Esophagus squamous epithelium (tissue), 5 donors: ENCODE measurements at places on chromosomes 6 and 20.

- no peak overlapping the region for H3K4me3 ChIP-seq
- H3K36me3 ChIP-seq: no peaks in the 10 kb centered on the region
- no peak overlapping the region for H3K27ac ChIP-seq
- no peak for DNase-seq
- no peaks in the 10 kb centered on the region for H3K27me3 ChIP-seq
Observed at GRCh38 chr6:133184798-133185372, 56.3 kb upstream of the EYA4 start.

- H3K4me3 ChIP-seq: no peak overlapping the region
- H3K27ac ChIP-seq: no peak overlapping the region
- DNase-seq: no peak
- H3K4me1 ChIP-seq: no peaks in the 10 kb centered on the region
- H3K27me3 ChIP-seq: no peaks in the 10 kb centered on the region
Observed at GRCh38 chr6:88536071-88536625, 370.0 kb upstream of the CNR1 start.

DNA sequence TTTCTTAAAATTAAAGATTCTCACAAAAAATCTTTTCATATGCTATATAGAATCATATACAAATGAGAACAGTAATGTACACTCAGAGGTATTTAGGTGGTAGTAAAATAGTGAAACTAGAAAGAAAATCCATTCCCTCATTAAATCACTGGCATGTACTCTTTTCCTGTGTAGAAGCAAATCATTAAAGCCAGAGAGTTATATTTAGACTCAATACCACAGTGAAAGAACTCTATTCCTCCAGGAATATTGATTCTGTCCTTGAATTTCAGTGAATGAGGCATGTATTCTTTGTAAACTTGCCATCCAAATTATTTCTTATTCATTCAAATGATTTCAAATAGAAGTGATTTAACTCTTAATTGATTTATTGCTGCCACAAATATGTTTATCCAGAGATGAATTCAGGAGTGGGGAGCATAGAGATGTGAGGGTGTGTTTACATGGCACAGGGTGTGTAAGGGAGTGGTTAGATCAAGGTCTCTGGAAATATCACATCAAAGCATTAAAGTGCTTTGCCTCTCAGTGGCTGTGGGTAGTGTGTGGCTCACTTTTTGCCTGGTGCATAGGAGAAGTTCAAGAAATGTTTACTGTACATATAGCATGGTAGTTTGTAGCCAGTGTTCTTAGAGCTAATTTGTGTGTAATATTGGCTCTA lies 141.2 kb downstream of the FAM83B start:
- no peaks in the 10 kb centered on the region for H3K36me3 ChIP-seq
- H3K27me3 ChIP-seq: no peaks in the 10 kb centered on the region
- DNase-seq: no peak
- no peak overlapping the region for H3K4me3 ChIP-seq
- no peaks in the 10 kb centered on the region for H3K4me1 ChIP-seq

GRCh38 chr20:49219924-49220831 lies 962 bp downstream of the DDX27 start:
- DNase-seq: no peak
- peak overlapping the region; percentile 81 for H3K4me3 ChIP-seq
- no peaks in the 10 kb centered on the region for H3K27me3 ChIP-seq

- no peak overlapping the region for H3K4me3 ChIP-seq
- no peaks in the 10 kb centered on the region for H3K36me3 ChIP-seq
- no peak for DNase-seq
- H3K27me3 ChIP-seq: no peaks in the 10 kb centered on the region
- H3K4me1 ChIP-seq: peaks cover 6% of the 10 kb centered on the region
Observed at GRCh38 chr6:24936641-24937317, 1.0 kb upstream of the RIPOR2 start.

- no peaks in the 10 kb centered on the region for H3K36me3 ChIP-seq
- no peaks in the 10 kb centered on the region for H3K4me1 ChIP-seq
- no peaks in the 10 kb centered on the region for H3K27me3 ChIP-seq
- peak overlapping the region; percentile 56 for H3K27ac ChIP-seq
Observed at GRCh38 chr6:99334526-99335127, 14.8 kb downstream of the FAXC start.

DNA sequence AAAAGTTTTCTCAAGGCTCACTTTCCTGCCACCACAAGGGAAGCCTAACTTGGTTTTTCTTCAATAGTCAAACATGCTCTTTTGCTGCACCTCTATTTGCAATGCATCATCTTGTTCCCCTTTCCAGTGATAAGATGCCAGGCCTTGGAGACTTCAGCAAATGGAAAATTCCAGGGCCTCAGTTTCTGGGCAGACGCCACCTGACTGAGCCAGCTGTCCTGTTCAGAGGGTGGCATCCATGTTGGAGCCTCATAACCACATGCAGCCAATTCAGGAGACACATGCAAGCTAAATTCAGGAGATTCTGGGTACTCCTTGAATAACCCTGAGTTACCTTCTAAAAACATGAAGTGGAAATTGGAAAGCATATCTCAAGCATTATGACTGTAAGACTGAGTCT lies 285.6 kb upstream of the RNF24 start:
- H3K36me3 ChIP-seq: no peaks in the 10 kb centered on the region
- no peak for DNase-seq
- peaks cover 6% of the 10 kb centered on the region for H3K4me1 ChIP-seq
- no peak overlapping the region for H3K4me3 ChIP-seq

DNA sequence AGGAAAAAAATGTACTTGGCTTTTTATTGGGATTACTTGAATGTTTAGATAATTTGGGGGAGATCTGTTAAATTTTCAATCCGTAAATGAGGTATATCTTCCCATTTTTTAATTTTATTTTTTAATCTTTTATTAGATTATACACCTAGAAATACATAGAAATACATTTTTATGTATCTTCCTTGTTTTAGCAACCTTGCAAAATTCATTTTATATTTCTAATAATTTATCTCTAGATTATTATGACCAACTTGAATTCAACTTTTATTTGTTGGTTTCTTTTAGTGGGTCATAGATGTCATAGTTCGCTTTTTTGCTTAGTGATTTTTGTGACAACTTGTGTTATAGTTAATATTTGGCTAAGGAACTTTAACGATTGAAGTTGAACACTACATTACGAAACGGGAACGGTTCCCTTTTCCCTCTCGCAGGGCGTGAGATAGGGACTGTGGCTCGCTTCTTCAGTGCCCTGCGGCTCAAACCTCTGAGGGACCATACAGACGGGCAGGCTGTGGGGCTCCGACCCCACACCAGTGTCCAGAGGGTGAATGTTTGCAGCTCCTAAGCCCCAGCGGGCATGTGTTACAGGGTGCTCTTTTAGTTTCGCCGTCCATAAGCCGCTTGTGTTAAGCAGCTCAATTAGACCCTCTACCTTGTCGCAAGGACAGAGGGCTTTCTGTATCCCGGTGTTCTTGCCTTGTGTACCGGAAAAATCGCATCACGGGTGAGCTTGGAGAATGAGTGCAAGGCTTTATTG lies 53.8 kb downstream of the PRND start:
- H3K4me3 ChIP-seq: no peak overlapping the region
- no peak for DNase-seq
- H3K27me3 ChIP-seq: no peaks in the 10 kb centered on the region
- H3K4me1 ChIP-seq: no peaks in the 10 kb centered on the region

- H3K27ac ChIP-seq: no peak overlapping the region
- H3K4me1 ChIP-seq: peaks cover 17% of the 10 kb centered on the region
- no peak overlapping the region for H3K4me3 ChIP-seq
- no peak for DNase-seq
- no peaks in the 10 kb centered on the region for H3K36me3 ChIP-seq
- no peaks in the 10 kb centered on the region for H3K27me3 ChIP-seq
Observed at GRCh38 chr20:49913399-49914047, 1.8 kb downstream of the SPATA2 start.

DNA sequence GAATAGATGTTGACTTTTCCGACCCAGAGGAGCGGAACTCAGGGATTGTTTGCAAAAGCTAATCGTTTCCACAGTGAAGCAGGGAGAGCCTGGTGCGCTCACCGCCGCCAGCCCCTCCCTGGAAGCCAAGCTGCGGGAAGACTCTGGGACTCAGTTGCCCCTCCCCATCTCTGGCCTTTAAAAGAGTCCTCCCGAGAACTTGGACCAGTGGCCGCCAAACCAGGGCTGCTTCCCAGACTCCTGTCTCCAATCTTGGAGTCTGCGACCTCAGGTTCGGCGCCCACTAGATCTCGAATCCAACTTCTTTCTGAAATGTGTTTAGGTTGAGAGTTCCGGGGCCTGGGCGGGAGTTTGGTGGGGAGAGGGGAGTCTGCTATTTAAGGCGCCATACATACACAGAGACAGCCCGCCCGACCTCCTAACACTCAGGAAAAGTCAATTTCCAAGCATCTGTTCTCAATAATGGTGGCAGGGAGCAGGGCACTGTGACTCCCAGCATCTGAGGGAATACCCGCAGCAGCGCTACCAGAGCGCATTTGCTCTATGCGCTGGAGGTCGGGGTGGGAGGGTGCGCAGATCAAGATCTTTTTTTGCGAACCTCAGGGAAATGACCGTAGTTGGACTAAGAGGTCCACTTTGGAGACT lies 800 bp upstream of the GRIK2 start:
- peak overlapping the region; percentile 46 for H3K4me3 ChIP-seq
- H3K27ac ChIP-seq: no peak overlapping the region
- peaks cover 10% of the 10 kb centered on the region for H3K27me3 ChIP-seq
- no peaks in the 10 kb centered on the region for H3K36me3 ChIP-seq

DNA sequence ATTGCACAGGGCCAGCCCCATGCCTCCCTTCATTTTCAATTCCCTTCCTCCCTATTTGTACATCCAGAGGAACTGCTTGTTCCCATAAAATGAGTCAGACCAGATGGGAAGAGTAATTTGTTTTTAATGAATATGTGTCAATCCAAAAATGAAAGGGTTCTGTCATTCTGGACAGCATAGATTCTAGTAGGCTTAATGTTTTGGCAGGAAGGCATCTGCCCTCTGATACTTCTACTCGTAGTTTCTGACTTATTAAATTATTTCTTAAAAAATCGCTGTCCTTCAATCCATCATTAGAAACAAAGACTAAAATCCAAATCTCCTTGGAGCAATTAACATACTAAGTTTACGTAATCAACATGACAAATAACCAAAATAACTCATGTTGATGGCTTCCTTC lies 665.5 kb downstream of the TENT5A start:
- H3K27ac ChIP-seq: no peak overlapping the region
- no peak for DNase-seq
- no peaks in the 10 kb centered on the region for H3K4me1 ChIP-seq
- H3K4me3 ChIP-seq: no peak overlapping the region
